ENCODE measurements at places on chromosomes 6 and 20. TPM values are rescaled to one million over a fixed set of nuclear protein-coding genes. Genes with fewer than 3 reads are reported as not detected.

OGFR gene
- total RNA-seq: 55.2 TPM

CD24 gene
- 1.4 TPM for total RNA-seq

GRCh38 chr6:103570431-103570830, 1289.3 kb downstream of the HACE1 start:
- no peak for DNase-seq

- DNase-seq: peak; percentile 23
These were observed 262.4 kb downstream of the PLCB1 start for GRCh38 chr20:8394308-8394945.

SDC4 gene
- 22.0 TPM for total RNA-seq

DNA sequence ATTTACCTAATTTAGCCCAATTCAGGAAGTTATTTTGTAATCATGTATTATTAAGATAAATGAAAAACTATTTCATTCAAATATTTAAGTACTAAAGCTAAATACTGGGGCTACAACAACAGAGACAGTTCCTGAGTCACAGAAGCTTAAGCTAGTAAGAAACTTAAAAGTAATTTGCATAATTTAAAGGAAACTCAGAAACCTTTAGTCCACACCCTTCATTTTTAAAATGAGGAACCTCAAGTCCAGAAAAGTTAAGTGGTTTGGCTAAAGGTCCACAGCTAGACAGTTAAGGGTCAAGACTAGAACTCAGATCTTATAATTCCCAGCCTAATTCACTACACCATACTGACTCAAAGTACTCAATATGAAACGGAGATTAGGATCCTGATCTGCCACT, 7.2 kb downstream of the LMBRD1 start:
- DNase-seq: no peak

GRCh38 chr20:58137236-58137635, 91.2 kb downstream of the ANKRD60 start:
- no peak for DNase-seq

GRCh38 chr6:56914798-56915658, 39.9 kb upstream of the BEND6 start:
- no peak for DNase-seq

MARCKS gene
- total RNA-seq: 0.83 TPM

GABRR1 gene
- total RNA-seq: not detected

- no peak for DNase-seq
These were observed 292.6 kb upstream of the MARCKS start for GRCh38 chr6:113564371-113565171.

DNA sequence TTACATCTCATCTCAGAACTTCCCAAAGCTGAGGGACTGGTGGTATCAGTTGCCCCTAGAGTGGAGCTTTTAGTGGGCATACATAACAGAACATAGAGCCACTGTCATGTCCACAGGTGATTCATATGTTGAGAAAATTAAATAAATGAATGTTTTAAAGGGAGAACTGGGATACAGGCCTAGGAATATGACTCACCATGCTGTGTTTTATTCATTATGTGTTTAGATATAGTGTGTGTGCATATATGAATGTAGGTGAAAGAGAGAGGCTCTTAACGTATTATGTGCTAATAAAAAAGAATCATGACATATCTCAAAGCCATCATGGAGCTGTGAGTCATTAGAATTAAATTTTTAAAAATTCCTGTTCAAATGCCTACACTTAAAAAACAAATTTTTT, 332.2 kb upstream of the RSPO3 start:
- DNase-seq: no peak

FNDC1 gene
- not detected for total RNA-seq

EDN3 gene
- 0.09 TPM for total RNA-seq

C6orf58 gene
- total RNA-seq: not detected

DNA sequence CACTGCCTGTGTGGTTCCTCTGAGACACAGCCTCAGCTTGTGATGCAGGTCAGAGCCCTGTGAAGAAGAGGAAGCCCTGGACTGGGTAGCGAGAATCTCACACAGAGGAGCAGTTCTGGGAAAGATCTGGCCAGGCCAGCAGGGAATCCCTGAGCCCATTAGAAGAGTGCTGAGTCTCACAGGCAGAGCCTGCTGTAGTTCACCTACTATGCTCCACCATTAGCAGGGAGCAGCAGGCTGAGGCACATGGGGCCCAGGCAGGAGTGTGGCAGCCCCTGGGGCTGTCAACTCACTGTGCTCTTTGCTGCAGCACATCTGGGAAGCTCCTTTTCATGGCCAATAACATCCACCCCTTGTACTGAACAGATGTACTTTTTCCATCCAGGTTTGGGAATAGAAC, 146.8 kb upstream of the B3GAT2 start:
- no peak for DNase-seq

- no peak for DNase-seq
These were observed 50.2 kb downstream of the TRAM2 start for GRCh38 chr6:52526634-52527033.

GRCh38 chr6:37861452-37861851, 41.9 kb downstream of the ZFAND3 start:
- DNase-seq: no peak

GRCh38 chr6:90369024-90369519, 72.4 kb upstream of the BACH2 start:
- peak; percentile 53 for DNase-seq

SYTL3 gene
- 151 TPM for total RNA-seq

DNA sequence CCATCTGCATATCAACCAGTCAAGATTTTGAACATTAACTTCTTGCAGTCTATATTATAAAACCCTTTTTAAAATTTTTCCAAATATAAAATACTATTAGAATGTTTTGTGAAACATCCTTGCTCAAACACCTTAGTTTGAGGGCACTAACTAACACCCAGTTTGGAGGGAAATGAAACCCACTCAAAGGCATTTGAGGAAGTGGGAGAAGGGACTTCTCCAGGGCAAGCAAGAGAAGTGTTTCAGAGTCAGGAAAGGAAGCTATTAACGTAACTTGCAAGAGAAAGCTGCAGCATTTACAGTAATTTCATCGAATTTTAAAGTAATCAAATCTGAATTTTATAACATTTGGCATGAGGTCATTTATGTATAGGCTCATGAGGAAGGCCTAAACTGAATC, 21.3 kb downstream of the MTFR2 start:
- DNase-seq: no peak

HLA-DQA1 gene
- 3.4 TPM for total RNA-seq

DNA sequence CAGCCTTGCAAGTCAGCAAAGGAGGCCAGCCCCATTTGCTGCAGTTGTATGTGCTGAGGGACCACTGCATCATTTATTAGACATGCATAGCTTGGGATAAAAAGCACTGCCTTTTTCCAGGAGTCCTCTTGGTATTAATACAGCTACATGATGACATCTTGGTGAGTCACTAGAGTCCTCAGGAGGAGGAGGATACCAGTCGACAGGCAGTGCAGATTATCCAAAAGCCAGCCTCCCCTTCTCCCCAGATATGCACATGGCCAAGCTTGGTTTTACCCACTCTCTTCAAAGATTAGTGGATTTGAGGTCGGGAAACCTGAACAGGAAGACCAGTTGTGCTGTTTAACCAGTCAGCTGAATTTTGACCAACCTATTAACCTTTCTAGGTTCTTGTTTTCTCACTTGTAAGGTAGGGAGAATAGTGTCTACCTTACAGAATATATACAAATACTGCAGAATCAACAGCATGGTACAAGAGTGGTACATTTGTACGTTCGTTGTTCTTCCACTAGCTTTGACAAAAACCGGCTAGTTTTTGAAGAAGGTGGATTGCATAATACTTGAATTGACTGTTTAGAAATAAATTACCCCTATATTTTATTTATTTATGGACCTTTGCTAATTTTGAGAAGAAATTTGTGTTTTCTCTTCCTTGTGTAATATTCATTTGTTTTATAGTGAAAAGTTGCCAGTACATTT, 31.9 kb downstream of the VAPB start:
- DNase-seq: no peak

LY6G5C gene
- 1.6 TPM for total RNA-seq

WFDC12 gene
- total RNA-seq: not detected

Data from activated CD8-positive, alpha-beta T cell treated with anti-CD3 and anti-CD28 coated beads for 36 hours (primary cell).